ENCODE measurements at places on chromosomes 16 and 17.

- DNase-seq, result no peak
These were observed 457.0 kb upstream of the CDH5 start for GRCh38 chr16:65909310-65910050.

DNA sequence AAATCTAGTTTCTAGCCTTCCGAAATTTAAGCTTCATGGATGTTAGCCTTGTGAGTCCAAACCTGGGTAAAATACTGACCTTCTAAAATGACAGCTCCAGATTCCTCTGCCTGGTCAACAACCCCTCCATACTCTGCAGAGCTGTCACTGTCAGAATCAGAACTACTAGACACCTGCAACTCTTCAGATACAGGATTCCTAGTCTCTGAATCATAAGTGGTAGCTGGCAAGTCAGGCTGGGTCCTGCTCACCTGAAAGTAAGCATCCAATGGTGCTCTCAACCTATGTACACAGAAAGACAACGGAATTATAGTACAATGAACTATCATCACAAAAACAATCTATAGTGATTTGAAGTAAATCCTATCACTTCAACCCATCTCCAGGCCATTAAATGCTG lies 14.8 kb downstream of the RFWD3 start:
- DNase-seq, result no peak

GRCh38 chr17:40348562-40349476 lies 15.7 kb downstream of the GJD3 start:
- DNase-seq, result no peak

- no peak for DNase-seq
These were observed 4.7 kb downstream of the MLX start for GRCh38 chr17:42571435-42572225.

GRCh38 chr16:54066451-54067105 lies 220.0 kb downstream of the IRX3 start:
- DNase-seq, result no peak

DNA sequence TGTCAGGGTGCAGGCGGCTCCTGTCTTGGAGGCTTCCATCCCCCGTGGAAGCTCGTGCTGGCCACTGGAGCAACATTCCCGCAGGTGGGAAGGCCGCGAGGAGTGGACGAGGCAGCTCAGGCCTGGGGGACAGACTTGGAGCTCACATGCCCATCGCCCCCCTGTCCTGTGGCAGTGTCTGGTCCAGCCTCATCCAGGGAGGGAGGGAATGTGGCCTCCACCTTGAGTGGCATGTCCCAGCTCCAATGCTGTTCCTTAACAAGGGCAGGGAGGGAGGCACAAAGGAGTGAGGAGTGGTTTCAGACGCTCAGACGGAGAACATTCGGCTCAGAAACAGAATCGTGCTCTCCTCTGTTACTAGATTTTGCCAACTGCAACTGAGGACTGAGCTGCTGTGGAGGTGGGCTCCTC lies 159.4 kb upstream of the CHMP6 start:
- DNase-seq, result no peak

DNA sequence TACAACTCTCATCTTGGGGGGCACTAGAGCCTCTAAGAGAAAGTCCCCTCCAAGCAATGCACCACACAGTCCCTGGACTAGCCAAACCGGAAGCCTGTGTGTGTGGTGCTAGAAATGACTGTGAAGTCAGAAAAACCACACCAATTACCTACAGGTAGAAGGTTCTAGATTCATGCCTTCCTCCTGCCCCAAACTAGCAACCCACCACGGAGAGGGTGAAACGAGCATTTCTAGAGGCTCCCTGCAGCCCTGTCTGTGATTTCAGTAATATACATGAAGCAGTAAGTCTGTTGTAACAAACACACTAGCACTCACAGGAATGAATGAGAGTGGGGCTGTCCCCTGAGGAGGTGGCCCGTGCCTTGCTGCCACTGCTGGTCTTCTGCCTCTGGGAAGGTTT lies 13.6 kb downstream of the ZFHX3 start:
- DNase-seq, result no peak

GRCh38 chr16:27400751-27401620 lies 988 bp upstream of the IL21R start:
- no peak for DNase-seq

GRCh38 chr17:49548051-49548505 lies 27.6 kb upstream of the NXPH3 start:
- DNase-seq, result no peak

GRCh38 chr16:62102588-62102987 lies 66.3 kb upstream of the CDH8 start:
- DNase-seq, result no peak

GRCh38 chr16:81432937-81433557 lies 11.6 kb upstream of the CMIP start:
- no peak for DNase-seq

GRCh38 chr16:81483970-81484595 lies 39.5 kb downstream of the CMIP start:
- no peak for DNase-seq

GRCh38 chr16:28218109-28218508 lies 6.3 kb upstream of the XPO6 start:
- DNase-seq, result peak; percentile 75

DNA sequence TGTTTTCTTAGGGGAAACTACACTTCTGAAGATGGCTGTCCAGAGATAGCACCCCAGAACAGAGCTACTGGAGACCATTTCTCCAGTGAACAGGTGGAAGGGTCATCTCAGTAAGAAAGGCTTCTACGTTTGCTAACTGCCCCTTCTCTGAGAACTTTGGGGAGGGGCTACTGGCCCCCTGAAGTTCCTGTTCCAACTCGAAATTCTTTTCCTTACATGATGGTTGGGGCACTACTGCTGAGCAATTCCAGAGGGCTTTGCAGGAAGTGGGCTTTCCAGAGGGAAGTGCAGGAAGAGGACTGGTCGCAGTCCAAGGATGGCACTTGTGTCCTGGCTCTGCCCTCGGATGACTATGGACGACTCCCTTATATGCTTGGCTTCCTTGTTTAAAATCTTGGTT lies 31.2 kb downstream of the TOM1L2 start:
- no peak for DNase-seq
